ENCODE measurements at places on chromosomes 3 and 15.

- no peak for DNase-seq
Measured at GRCh38 chr3:37989821-37990480, 635 bp upstream of the VILL start.

GRCh38 chr3:197362081-197362480 is 63.7 kb upstream of the DLG1 start:
- DNase-seq = no peak

- DNase-seq = peak; percentile 18
Measured at GRCh38 chr15:55434989-55435825, 26.9 kb downstream of the PIERCE2 start.

GRCh38 chr3:41200669-41201021 is 1.3 kb downstream of the CTNNB1 start:
- no peak for DNase-seq

DNA sequence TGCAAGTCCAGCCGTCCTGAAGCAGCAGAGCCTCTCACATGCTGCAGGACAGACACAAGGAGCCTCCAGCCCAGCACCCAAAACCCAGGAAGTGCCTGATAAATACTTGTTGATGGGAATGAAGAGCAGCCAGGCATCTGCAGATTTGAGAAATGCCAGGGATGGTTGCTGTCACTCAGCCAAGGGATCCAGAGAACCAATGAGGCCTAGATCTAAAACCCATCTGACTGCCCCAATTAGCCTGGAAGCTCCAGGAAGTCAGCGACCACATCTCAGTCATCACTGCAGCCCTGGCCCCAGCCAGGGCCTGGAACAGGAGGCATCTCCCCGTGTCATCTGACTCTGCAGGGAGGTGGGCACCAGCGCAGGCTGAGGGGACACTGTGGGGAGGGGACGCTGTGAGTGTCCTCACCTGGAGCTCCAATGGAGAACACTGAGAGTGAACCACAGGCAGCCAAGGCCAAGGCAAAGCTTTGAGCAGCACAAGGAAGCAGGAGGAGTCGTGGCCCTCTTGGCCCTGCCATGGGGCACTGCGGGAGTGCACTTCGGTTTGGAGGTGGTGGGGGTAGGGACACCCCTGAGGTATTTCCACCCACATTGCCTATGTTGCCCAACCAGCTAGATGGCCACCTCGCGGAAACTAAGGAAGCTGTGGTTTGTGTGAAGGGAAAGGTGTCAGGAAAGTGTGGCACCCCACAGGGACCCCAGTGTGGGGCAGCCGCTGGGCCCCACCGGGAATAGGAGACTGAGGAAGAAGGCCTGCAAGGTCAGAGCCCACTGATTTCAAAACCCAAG is 229.5 kb downstream of the VPS13C start:
- no peak for DNase-seq

DNA sequence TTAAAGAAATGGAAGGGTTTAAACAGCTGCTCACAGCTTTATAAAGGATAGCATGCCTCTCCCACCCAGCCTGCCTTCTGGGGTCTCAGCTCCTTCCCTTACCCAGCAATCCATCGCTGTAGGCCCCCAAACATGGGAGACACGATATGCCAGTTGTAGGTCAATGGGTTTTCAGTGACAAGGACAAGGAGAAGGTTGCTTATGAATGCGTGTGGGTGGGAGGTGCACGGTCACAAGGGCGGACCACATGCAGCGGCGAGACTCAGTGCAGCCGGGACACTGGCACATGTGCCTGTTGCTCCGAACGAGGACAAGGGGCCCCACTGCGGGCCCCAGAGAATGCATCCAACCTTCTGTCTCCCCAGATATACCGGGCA is 67.0 kb downstream of the MGLL start:
- no peak for DNase-seq

DNA sequence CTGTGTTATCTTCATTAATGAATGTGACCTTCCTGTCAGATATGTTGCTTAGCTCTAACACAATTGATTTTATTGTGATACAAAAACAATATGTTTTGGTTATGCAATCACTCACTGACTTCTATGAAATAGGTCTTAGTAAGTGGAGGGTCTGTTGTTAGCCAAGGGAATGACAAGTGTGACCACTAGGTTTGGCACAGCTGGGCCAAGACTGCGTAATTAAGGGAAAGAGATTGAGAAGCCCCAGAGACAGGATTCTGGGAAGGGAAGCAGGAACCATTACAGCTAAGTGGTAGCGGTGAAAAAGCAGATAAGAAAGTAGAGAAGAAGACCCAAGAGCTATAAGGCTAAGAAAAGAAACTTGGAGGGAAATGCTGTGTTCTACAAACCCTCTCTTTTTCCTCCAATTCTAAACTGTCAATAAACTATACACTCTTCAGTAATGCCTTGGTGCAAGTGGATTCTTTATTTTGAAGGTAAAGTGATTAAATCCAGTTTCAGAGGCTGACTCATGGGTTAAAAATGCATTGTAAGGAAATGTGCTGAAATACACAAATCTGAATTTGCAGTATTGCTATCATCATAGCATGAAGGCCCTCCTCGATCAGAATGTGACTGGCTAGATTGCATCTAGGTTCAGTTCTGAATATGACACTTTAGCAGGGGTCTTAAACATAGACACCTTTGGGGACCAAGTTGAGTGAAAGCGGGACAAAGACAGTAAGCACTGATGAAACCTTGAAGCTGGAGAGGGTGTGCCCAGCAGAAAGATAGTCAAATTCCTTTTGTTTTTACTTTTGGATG is 26.1 kb downstream of the KCNMB2 start:
- DNase-seq = no peak

DNA sequence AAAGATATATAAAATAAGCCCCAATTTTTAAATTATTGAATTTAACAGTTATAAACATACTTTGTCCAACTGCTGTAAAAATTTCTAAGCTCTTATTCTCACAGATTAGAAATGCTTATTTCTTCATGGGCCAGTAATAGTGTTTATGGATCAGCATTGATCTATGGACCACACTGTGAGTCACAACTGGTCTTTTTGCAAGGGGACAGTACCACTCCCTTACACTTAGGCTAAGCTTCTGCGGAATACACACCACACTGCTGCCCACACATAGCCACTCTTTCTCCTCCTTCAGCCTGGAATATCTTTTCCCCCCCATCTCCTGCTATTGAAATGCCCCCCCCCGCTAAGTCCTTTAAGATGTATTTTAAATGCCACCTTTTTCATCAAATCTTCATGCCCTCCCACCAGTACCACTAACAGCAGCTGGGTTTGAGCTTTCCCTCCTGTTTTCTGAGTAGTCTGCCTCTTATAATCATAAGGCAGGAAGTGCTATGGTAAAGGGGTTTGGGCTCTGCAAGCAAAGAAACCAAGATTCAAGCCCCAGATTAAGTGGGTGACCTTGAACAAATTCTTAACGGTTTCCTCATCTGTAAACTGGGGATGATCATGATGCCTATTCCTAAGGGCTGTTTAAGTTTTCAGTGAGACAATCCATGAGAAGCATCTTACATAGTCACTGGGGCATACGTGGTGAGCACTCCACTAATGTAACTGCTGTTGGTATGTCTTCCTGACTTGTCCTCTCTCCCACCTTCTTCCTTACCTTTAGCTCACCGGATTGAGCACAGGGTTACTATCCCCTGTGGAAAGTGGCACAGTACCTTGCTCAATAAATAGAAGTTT is 69.2 kb downstream of the DCUN1D1 start:
- no peak for DNase-seq

DNA sequence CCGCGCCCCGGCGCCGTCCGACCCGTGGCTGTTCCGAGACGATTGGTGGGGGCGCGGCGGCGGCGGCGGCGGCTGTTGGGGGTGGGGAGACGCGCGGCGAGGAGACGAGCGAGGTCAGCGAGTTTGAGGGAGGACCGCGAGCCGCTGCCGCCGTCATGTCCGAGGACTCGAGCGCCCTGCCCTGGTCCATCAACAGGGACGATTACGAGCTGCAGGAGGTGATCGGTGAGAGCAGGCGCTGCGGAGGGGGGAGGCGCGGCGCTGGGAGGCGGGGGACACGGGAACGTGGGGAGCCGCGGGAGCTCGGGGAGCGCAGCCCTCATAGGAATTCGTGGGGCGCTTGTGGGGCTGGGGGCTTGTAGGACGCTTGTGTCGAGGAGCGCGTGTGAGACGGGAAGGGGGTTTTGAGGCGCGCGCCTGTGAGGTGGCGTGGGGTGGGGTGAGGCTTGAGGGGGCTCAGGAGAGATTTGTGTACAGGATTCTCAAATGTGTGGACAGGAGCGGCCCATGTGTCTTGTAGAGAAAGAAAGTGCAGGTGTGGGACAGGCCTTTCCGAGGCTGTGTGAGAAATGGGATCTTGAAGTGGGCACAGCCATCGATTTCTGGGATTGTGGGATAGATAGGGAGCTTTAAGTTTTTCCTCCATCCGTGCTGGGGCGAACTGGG is 518 bp downstream of the OXSR1 start:
- no peak for DNase-seq

DNA sequence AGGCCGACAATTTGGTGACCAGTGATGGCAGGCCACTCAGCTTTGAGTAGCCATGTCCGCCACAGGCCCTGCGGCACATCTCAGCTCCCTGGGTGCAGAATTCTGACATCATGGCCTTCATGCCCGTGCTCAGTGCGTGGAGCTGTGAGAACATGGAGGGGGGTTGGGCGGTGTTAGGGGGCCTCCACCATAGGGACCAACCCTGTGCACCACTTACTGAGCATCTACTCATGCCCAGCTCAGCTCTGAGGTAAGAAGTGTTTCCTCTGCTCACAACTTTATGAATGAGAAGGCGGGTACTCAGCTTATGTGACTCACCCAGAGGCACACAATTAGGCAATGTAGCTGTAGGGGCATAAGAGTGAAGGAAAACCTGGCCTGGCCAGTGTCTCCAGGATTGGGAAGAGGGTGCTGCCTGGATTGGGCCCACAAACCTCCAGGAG is 10.5 kb downstream of the ACOX2 start:
- DNase-seq = no peak

GRCh38 chr15:64809649-64810496 is 15.6 kb downstream of the PIF1 start:
- DNase-seq = no peak

- DNase-seq = no peak
Measured at GRCh38 chr3:129534428-129535027, 6.1 kb downstream of the RHO start.

GRCh38 chr3:187746442-187747281 is 1.4 kb upstream of the BCL6 start:
- no peak for DNase-seq

GRCh38 chr3:119019767-119020518 is 14.7 kb downstream of the IGSF11 start:
- no peak for DNase-seq

DNA sequence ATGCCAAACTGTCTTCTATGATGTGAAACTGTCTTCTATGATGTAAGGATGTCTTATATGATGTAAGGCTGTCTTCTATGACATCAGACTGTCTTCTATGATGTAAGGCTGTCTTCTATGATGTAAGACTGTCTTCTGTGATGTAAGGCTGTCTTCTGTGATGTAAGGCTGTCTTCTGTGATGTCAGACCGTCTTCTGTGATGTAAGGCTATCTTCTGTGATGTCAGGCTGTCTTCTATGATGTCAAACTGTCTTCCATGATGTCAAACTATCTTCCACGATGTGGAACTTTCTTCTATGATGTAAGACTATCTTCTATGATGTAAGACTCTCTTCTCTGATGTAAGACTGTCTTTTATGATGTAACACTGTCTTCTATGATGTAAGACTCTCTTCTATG is 27.9 kb downstream of the MGLL start:
- no peak for DNase-seq

GRCh38 chr15:94523873-94524272 is 292.5 kb downstream of the MCTP2 start:
- no peak for DNase-seq

DNA sequence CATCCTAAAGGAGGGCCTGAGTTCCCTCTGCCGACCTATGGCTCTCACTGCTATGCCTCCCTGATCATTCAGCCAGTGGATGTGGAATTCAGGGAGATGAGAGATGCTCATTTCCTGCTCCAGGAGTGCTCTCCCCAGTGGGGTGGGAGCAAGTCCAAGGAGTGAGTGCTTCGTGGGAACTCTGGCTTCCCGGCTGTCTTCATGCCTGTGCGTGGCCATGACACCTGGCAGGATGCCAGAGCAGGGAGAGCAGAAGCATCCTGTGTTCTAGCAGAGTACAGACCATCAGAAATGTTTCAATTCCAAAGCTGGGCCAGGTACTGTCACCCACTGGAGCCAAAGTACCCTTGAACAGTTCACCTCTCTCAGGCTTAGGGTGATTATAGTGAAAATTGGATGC is 45.1 kb downstream of the APH1B start:
- no peak for DNase-seq

GRCh38 chr15:66883284-66883911 is 181.4 kb downstream of the SMAD6 start:
- DNase-seq = peak; percentile 47

DNA sequence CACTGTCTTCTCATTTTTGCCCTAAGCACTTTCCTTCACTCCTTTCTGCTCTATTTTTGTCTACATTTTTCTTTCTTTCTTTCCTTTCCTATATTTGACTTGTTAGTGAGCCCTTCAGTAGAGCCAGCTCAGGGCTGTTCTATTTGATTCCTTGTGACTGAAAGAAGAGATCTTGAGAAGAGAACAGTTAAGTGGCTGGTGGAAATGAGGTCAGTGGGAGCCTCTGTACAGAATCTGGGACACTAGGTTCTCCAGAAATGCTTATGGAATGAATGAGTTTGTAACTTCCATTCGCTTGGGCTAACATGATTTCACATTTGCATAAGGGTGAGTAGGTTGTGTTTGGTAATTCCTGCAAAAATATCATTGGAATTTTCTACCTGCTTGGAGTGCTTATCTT is 45.6 kb downstream of the CACNA2D3 start:
- DNase-seq = no peak

- no peak for DNase-seq
Measured at GRCh38 chr3:14988988-14989394, 41.6 kb downstream of the NR2C2 start.

DNA sequence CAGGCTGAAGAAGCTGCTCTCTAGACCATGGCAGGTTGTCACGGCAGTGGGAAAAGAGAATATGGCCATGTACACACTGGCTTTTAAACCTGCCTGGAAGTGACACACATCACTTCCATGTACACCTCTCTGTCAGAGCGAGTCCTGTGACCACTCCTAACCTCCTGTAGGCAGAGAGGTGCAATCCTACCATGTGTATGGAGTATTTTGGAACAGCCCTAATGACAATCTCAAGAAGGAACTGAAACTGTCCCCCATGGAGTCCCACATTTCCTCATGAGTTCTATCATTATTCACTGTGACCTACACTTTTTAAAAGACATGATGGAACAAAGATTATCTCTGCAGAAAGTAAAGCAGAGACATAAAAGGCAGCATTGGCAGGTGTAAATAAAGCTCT is 153.4 kb upstream of the PFN2 start:
- no peak for DNase-seq

GRCh38 chr15:36601497-36601932 is 22.1 kb downstream of the CDIN1 start:
- no peak for DNase-seq

GRCh38 chr15:69515508-69515907 is 62.9 kb downstream of the RPLP1 start:
- no peak for DNase-seq
